ENCODE measurements at places on chromosomes 7 and 10.

DNA sequence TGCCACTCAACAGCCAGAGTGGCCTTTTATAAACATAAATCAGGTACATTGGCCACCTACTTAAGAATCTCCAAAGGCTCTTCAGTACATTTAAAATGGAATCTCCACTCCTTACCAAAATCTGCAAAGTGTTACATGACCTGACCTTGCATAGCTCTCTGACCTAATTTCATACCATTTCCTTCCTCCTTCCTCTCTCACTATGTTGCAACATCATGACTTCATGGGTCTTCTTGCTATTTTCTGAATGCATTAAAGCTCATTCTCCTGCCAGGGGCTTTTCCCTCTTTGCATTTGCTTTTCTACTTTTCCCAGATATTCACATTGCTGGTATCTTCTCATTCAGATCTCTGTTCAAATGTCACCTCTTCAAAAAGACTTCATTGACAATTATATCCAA is 22.1 kb upstream of the PPP1R17 start:
- no peak for DNase-seq

DNA sequence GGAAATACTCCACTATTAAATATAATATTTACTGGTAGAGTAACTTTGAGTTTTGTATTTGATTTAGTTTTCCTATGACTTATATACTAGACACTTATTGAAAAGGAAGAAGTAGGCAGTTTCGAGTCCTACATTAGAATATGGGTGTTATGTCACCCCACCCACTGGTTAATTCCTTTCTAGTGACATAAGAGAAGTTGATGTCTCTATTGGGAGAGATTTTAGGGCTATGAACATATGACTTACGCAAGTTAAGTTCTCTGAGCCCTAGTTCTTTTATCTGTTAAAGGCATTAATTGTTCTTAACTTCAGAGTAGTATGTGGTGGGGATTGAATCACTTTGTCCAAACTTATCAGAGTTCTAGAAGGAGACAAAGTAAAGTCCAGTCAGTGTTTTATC is 30.5 kb downstream of the CPED1 start:
- DNase-seq: no peak

DNA sequence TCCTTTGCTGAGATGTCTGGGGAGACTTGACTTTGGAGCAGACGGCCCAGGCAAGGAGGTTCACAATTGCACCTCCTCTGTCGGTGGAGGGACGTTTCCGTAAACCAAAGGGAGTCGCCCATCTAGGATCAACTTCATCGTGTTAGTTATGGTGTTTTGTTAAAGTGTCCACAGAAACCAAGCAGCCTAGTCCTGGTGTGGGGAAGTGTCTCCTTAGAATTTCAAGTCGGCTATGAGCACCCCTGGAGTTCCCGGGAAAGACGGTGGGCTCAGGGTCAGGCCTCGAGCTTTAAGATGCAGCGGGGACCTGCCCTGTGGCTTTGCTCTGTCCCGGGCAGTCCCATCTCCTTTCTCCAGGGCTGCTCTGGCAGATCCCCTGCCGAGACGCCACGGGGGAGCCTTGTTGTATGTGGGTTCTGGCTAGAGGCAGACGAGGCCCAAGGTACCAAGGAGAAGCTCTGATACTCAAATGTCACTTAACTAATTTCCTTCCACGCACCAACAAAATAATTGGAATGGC is 319.2 kb downstream of the ADARB2 start:
- no peak for DNase-seq

DNA sequence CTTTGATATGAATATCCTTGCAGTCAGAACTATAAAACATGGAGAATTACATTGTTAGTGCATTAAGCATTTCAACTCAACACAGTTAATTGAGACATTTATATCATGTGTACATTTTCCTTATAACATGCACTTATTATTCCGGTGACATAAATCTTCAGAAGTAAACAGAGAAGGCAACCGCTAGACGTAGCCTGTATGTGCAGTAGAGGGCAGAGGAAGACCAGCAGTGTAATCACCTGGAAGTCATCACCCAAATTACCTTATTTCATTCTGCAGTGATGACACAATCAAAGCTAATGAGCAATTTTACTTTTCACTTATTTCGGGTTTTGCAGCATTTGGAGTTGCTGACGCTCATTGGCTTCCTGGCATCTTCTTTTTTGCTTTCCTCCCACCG is 394.6 kb downstream of the SDK1 start:
- DNase-seq: no peak

DNA sequence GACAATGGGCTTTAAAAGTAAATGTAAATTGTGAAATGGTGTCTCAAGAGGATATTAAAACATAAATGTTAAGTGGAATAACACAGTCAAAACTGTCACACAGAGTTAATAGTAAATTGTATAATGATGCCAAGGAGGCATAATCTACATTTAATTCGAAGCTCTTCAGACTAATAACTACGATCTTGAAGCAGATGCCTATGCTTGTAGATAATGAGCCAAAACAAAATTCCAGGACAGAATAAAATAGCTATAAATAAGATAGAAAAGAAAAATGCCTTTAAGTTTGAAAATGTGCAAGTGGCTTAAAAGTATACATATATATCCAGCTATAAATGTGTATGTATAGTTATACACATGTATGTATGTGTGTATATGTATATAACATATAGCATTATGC is 17.5 kb downstream of the TWIST1 start:
- no peak for DNase-seq

DNA sequence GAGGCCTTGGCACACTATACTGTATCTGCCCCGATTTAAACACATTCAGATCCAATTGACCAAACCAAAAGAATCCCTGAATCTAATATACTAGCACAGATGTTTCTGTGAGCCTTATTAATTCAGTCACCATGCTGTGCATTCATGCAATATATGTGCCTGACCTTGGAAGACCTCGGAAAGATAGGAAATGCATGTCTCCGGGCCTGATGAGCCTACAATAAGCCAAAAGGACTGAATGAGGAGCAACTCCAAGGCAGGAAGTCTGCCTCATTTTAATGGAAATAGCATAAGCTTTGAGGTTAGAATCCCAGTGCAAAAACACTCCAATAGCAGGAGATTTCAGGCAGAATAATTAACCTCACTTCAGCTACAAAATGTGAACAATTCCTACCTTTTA is 316.7 kb downstream of the LRRTM3 start:
- DNase-seq: no peak
